Heart right ventricle (tissue), 16 donors: ENCODE measurements at places on chromosomes 13 and 19.
A peak's percentile ranks its signal among the peaks of the same experiment; 100 is the strongest.

GRCh38 chr13:50393628-50394027 lies 378.4 kb downstream of the KCNRG start:
- no peak for DNase-seq
- no peaks in the 10 kb centered on the region for H3K27me3 ChIP-seq
- no peak overlapping the region for H3K4me3 ChIP-seq
- no peak overlapping the region for H3K27ac ChIP-seq

DNA sequence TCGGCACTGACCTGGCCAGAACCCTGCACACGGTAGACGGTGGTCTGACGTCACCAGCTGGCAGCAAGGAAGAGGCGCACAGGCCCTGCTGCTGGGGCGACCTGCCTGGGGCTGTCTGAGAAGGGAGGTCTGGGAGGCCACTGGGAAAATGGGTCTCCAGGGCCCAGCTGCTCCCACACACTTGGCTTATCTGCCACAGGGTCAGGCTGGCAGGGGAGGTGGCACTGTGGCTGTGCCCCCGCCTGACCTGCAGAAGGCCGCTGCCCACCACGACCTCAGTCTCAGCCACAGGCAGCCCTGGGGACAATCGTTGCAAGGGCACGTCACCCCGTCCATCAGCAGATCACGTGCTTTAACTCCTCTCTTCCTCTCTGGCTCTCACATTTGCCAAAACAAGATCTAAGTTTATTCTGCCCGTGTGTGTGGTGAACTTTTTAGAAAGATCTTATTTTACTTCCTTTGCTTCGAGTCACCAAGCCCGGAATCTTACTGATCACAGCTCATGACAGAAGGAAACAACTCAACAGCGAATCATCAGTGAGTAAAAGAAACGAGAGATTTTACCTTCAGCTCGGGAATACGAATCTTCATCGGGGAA lies 45.2 kb upstream of the RANBP3 start:
- no peak overlapping the region for H3K4me3 ChIP-seq
- H3K27me3 ChIP-seq: no peaks in the 10 kb centered on the region
- H3K4me1 ChIP-seq: peaks cover 12% of the 10 kb centered on the region
- H3K36me3 ChIP-seq: no peaks in the 10 kb centered on the region

DNA sequence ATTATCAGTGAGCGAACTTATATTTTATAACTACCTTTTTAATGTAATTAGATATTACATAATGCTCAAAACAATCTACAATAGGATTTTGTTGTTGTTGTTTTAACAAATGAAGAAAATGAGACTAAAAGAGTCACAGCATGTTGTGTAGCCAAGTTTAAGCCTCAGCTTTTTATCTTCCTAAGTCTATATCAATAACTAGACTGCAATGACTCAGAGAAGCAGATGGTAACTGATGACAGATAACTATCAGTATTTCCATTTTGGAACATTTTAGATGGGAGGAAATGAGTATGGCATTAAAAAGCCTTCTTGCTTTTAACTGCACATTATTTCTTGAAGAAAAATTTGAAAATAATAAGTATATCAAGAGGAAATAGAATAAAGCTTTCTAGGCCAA lies 825.2 kb downstream of the SLITRK1 start:
- H3K4me1 ChIP-seq: no peaks in the 10 kb centered on the region
- no peak overlapping the region for H3K4me3 ChIP-seq

DNA sequence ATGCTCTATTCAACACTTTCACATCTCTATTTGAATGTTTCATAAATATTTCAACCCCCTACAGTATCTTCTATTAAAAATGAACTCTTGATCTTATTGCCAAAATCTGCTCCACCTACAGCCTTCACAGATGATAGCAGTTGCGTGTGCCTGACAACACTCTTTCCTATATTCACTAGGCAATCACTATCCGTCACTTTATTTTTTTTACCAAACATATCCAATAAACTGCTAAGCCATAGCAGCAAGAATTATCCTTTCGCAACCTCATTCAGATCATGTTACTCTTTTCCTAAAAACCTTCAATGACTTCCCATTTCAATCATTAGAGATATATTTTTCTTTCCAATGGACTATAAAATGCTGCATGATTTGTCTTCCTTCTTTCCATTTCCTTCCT lies 629.8 kb upstream of the PCDH9 start:
- H3K4me3 ChIP-seq: no peak overlapping the region
- H3K36me3 ChIP-seq: no peaks in the 10 kb centered on the region
- H3K27me3 ChIP-seq: no peaks in the 10 kb centered on the region

DNA sequence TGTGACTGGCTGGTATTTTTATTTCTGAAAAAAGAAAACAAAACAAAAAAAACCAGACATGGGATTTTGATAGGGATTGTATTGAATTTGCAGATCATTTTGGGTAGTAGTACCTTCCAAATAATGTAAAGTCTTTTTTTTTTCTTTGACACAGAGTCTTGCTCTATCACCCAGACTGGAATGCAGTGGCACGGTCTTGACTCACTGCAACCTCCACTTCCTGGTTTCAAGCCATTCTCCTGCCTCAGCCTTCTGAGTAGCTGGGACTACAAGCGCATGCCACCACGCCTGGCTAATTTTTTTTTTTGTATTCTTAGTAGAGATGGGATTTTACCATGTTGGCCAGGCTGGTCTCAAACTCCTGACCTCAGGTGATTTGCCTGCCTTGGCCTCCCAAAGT lies 4.2 kb downstream of the ZNF101 start:
- no peak overlapping the region for H3K27ac ChIP-seq
- no peak overlapping the region for H3K4me3 ChIP-seq
- peaks cover 12% of the 10 kb centered on the region for H3K4me1 ChIP-seq
- no peak for DNase-seq
- H3K27me3 ChIP-seq: no peaks in the 10 kb centered on the region

- DNase-seq: peak; percentile 93
- peaks cover 16% of the 10 kb centered on the region for H3K4me1 ChIP-seq
- H3K27me3 ChIP-seq: no peaks in the 10 kb centered on the region
- peak within 1 kb of the TSS; percentile 99 for H3K27ac ChIP-seq
Measured at GRCh38 chr13:80341101-80341755, at the start of gene SPRY2. Gene SPRY2, minus strand, starts transcription at chr13:80341126. Its CDS starts 3,421 bp downstream, at chr13:80337705.

- peaks cover 100% of the 10 kb centered on the region for H3K36me3 ChIP-seq
- no peaks in the 10 kb centered on the region for H3K27me3 ChIP-seq
- no peak for DNase-seq
- no peak overlapping the region for H3K27ac ChIP-seq
- H3K4me1 ChIP-seq: no peaks in the 10 kb centered on the region
- no peak overlapping the region for H3K4me3 ChIP-seq
Measured at GRCh38 chr19:19343762-19344161, 23.1 kb downstream of the MAU2 start.

- H3K27ac ChIP-seq: no peak overlapping the region
- H3K4me3 ChIP-seq: no peak overlapping the region
- H3K36me3 ChIP-seq: no peaks in the 10 kb centered on the region
- DNase-seq: no peak
Measured at GRCh38 chr19:39676004-39676403, 20.3 kb downstream of the LGALS16 start.

DNA sequence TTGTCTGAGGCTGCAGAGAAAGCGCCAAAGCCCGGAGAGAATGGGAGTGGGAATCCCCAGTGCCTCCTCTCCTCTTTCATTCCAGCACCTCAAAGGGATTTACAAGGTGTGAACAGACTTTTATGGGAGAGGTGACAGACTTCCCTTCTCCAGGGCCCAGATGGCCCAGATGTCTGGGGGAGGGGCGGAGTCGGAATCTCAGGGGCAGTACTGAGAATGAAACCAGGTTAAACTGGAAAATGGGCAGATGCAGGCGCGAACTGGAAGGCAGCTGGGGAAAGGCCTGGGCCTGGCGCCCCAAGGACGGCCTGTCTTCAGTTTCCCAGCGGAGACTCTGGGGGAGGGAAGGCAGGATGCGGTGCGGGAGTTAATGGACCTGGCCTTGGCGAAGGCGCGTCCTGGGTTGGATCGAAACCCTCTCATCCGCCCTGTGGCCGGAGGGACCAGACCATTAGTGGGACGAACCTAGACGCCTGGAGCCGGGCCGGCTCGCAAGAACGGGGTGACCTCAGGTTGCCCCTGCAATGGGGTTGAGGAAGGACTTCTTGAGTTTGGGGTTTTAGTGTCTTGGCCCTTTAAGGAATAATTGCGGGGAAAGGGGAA lies 592 bp upstream of the TRIP10 start:
- H3K4me3 ChIP-seq: peak overlapping the region; percentile 83
- H3K4me1 ChIP-seq: peaks cover 55% of the 10 kb centered on the region
- peak overlapping the region; percentile 96 for H3K27ac ChIP-seq
- peaks cover 10% of the 10 kb centered on the region for H3K27me3 ChIP-seq
- H3K36me3 ChIP-seq: peaks cover 21% of the 10 kb centered on the region

DNA sequence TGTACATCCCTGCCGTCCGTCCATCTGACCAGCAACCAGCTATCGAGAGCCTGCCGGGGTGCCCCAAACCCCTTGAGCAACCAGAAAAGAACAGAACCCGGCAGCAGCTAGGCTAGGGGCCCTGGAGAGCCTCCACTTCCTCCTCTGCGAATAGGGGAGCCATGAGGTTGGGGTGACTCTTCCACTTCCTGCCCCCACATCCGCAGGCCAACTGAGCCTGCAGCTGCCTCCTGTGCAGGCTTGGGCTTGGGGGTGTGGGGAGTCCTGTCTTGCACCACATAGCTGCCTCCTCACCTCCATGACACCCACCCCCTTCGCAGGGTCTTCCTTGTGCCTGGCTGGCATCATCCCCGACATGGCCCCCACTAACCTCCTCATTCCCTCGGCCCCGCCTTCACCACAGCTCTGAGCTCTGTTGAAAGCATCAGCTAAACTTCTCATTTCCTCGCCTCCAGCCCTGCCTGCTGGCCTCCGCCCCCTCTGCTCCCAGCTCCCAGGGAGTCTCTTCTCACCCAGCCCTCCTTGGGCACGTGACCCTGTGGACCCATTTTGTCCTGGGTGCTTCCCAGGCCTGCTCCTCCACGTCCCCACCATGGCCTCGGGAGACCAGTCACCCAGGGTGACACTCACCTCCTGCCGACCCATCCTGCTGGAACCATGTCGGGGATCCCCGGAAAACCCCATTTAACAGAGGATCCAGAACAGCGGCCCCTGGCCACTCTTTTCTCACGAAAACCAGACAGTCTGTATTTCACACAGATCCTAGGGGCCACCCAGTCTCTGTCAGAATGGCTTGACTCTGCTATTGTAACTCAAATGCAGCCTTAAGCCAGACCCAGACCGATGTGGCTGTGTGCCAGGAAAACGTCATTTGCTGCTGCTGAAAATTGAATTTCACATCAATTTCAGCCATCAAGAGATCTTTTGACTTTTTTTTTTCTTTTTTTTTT lies 50.4 kb downstream of the MYO9B start:
- H3K27me3 ChIP-seq: no peaks in the 10 kb centered on the region
- H3K36me3 ChIP-seq: no peaks in the 10 kb centered on the region
- H3K27ac ChIP-seq: peak overlapping the region; percentile 74
- no peak overlapping the region for H3K4me3 ChIP-seq
- DNase-seq: peak; percentile 64
- peaks cover 19% of the 10 kb centered on the region for H3K4me1 ChIP-seq

- no peak for DNase-seq
- no peaks in the 10 kb centered on the region for H3K27me3 ChIP-seq
- no peaks in the 10 kb centered on the region for H3K4me1 ChIP-seq
- no peak overlapping the region for H3K4me3 ChIP-seq
- no peaks in the 10 kb centered on the region for H3K36me3 ChIP-seq
Measured at GRCh38 chr13:49055021-49055420, 79.3 kb downstream of the FNDC3A start.

- H3K27me3 ChIP-seq: no peaks in the 10 kb centered on the region
- no peaks in the 10 kb centered on the region for H3K4me1 ChIP-seq
- H3K36me3 ChIP-seq: no peaks in the 10 kb centered on the region
- no peak overlapping the region for H3K4me3 ChIP-seq
- DNase-seq: no peak
Measured at GRCh38 chr13:81872581-81872980, 1531.7 kb upstream of the SPRY2 start.

DNA sequence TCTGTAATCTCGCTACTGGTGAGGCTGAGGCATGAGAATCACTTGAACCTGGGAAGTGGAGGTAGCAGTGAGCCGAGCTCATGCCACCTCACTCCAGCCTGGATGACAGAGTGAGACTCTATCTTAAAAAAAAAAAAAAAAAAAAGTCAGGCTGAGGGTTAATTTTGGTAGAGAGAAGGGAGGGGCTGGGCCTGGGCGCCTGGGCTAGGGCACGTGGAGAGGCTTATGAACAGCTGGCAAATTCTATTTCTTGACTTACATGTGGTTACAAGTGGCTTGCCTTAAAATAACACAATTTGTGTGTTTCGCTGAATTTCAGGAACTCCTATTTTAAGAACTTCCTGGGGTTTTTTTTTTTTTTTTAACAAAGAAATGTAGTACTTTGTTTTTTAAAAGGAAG lies 47.6 kb upstream of the MAP3K10 start:
- H3K27me3 ChIP-seq: no peaks in the 10 kb centered on the region
- H3K27ac ChIP-seq: no peak overlapping the region
- H3K4me3 ChIP-seq: no peak overlapping the region
- peak; percentile 20 for DNase-seq
- H3K36me3 ChIP-seq: no peaks in the 10 kb centered on the region

GRCh38 chr13:109610517-109610916 lies 175.9 kb downstream of the IRS2 start:
- no peak overlapping the region for H3K4me3 ChIP-seq
- DNase-seq: peak; percentile 37
- no peaks in the 10 kb centered on the region for H3K36me3 ChIP-seq

DNA sequence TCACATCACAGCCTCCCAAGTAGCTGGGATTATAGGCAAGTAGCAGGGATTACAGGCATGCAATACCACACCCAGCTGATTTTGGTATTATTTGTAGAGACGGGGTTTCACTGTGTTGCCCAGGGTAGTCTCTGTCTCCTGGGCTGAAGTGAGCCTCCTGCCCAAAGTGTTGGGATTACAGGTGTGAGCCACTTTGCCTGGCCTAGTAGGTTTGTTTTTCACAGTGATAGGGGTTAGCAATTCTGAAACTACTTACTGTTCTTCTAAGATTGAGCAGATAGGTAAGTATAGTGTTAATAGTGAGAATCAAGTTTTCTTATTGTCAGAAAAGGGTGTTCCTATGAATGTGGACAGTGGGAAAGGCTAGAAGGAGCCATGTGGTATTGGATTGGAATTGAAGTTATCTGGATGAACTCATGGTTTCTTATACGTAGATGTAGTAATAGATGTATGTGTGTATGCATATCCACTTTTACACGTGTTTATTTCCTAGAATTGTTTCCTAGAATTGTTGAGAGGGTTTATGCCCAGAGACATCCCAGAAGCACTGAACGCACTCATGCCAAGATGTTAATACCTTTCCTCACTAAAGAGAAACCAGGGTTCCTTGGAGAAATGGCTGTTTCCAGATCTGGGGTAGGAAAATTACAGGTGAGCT lies 49.1 kb downstream of the SAE1 start:
- H3K4me1 ChIP-seq: peaks cover 33% of the 10 kb centered on the region
- no peak overlapping the region for H3K4me3 ChIP-seq
- DNase-seq: no peak
- H3K27me3 ChIP-seq: no peaks in the 10 kb centered on the region
- no peak overlapping the region for H3K27ac ChIP-seq

- no peak overlapping the region for H3K4me3 ChIP-seq
- DNase-seq: peak; percentile 23
- H3K27ac ChIP-seq: no peak overlapping the region
- no peaks in the 10 kb centered on the region for H3K4me1 ChIP-seq
Measured at GRCh38 chr13:27523346-27524073, 73.1 kb upstream of the MTIF3 start.

- no peak overlapping the region for H3K4me3 ChIP-seq
- no peaks in the 10 kb centered on the region for H3K36me3 ChIP-seq
- DNase-seq: no peak
Measured at GRCh38 chr19:54252845-54253244, 4.2 kb downstream of the LILRB5 start.
